Activated CD4-positive, alpha-beta T cell treated with anti-CD3 and anti-CD28 coated beads, Interleukin-2, amount 10 ng/mL, durations not matched to agents 24 days and 14 days (primary cell): ENCODE measurements at places on chromosomes 5 and 9. TPM values are rescaled to one million over a fixed set of nuclear protein-coding genes. Genes with fewer than 3 reads are reported as not detected.

- no peak for DNase-seq
Observed at GRCh38 chr9:120712539-120713031, 1.7 kb downstream of the MEGF9 start.

DNA sequence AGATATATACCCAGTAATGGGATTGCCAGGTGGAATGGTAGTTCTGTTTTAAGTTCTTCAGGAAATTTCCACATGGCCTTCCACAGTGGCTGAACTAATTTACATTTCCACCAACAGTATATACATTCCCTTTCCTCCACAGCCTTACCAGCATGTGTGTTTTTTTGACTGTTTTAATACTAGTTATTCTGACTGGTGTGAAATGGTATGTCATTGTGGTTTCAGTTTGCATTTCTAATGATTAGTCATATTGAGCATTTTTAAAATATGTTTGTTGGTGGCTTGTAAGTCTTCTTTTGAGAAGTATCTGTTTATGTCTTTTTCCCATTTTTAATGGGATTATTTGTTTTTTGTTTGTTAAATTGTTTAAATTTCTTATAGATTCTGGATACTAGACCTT, 208.9 kb downstream of the CFAP90 start:
- DNase-seq = no peak

DNA sequence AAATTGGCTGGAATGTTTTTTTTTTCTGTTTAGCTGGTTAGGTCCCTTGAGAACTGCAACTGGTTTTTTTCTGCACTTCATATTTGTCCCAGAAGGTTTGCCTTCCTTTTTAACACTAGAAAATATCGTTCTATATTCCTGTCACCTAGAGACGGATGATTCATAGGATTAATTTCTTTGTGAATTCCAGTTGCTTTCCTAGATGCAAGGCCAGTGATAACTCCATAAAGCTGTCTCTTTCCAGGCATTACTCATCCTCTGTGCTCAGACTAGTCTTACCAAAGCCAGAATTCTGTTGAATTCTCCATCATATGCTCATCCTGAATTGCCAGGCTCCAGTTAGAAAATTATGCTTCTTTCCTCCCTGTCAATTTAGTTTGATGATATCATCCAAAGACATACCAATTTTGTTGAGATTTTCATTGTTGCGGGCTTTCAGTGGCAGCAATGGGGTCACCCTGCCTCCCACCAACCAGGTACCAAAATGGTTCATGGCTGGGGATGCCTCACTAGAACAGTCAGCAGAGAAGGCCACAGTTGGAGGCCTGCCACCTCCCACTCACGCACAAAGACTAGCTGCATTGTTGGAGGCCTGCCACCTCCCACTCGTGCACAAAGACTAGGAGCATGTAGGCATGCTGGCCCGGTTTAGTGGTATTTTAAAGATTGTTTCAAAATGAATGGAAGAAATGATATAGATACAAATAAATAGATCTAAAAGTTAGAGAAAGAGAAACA, 8.5 kb downstream of the BAAT start:
- DNase-seq = no peak

DNA sequence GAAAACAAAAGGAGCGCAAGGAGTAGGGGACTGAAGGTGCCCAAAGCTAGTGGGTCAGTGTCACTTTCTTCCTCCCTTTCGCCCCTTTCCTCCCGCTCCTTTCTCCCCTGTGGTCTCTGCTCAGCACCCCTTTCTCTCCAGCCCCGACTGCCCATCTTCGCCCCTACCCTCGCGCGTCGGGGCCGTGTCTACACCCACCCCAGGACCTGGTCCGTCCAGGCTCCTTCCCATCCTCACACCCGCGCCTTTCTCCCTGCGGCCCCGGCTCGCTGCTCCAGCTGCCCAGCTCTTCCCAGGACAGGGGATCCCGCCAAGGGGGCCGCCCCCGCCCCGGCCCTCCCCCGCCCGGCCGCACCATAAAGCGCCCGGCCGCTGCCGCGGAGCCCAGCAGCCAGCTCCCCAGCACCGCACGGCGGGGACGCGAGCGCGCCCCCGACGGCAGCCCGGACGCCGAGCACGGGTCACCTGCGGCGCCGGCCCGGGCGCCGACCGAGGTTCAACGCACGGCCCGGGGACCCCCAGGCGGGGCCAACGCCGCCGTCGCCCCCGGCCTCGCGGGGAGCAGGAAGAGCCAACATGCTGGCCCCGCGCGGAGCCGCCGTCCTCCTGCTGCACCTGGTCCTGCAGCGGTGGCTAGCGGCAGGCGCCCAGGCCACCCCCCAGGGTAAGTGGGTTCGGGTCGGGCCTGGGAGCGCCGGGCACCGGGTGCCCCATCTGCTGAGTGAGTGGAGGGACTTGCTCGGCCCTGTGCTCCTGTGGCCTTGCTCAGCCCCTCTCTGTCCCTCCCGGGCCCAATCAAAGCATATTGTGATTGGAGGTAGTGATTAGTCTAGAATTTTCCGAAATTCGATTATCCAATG, at the start of gene THBS4:
THBS4 (plus strand) TSS at position 387 of the 860 bp plus-strand sequence; CDS start at position 577, 190 bp downstream.
- peak; percentile 61 for DNase-seq

GRCh38 chr5:103259705-103260355, 1.3 kb downstream of the MACIR start:
- DNase-seq = no peak

- DNase-seq = no peak
Observed at GRCh38 chr9:115374724-115375268, 256.8 kb upstream of the TNC start.

DNA sequence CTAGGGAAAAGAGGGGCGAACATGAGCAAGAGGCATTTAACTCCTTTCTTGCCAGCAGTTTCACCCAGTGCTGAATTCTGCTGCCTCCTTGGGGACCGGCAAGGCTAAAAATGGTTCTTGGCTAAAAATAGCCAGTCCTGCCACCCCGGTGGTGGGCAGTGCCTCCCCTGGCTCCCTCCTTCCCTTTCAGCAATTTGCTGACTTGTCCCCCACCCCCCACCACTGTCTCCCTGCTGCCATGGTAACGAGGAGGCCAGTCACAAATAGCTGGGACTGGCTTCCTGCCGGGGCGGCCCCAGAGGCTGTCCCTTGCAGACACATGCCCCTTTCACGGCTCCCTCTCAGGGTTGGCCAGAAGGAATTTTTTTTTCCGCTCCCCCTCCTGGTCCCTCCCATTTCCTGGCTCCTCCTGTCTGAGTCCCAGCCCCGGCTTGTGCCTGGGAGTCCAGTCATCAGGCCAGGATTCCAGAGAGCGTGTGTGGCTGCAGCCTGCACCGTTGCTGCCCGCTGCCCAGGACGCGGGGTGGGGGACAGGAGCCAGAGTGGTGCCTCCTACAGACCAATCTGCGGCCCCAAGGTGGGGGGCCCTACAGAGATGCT, 130.3 kb downstream of the RGS3 start:
- no peak for DNase-seq

GRCh38 chr9:1726993-1727759, 288.0 kb upstream of the SMARCA2 start:
- no peak for DNase-seq

DNA sequence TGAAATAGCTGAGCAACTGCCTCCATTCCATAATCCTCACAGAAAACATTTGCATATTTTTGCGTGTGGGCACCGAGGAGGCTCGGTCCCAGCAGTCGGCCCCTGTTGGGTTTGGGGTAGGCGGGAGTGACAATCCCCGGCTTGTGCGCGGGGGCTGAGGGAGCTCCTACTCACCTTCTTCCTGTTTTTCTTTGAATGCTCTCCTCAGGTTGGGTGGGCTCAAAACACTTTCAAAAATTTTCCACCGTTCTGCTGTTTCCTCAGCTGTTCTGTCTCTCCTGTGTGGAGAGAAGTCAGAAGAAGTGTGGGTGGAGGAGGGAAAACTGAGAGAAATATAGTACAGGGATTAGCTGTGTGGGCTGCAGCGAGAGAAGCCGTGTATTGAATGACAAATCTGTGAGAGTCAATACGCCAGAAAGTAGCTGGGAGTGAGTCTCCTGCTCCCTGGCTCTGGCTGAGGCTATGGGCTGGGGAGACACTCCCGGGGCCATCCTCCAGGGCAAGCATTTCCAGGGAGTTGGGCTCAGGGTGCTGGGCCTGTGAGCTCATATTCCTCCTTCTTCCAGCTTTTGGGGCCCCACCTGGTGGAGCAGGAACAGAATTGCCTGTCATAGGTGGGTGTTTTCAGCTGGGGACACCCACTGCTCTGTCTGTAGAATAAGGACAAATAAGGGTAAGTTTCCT, 84.7 kb downstream of the CMYA5 start:
- DNase-seq = no peak

DNA sequence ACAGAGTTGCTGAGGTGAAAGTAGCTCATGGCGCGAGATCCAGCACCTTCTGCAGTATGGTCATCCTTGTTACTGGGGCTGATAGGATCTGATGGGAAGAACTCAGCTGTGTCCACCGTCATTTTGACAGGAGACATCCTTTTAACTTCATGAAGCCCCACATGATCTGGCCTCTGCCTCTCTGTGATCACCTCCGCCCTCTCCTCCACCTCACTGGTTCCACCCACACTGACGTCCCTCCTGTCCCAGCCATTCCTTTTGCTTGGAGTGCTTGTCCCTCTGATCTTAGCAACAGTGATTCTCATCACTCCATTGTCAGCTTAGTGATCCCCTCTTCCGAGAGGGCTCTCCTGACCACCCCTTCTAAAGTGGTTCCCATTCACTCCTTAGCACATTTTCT, 25.8 kb downstream of the NEUROG1 start:
- DNase-seq = no peak

- no peak for DNase-seq
Observed at GRCh38 chr5:59497207-59497606, 396.3 kb downstream of the PDE4D start.

GRCh38 chr5:140043508-140043872, 391 bp upstream of the NRG2 start:
- DNase-seq = no peak

PCDHAC2 gene
- not detected in 2 replicates for total RNA-seq

TMED9 gene
- total RNA-seq = 147 and 156 TPM in 2 replicates

RASGRF2 gene
- total RNA-seq = 21.1 and 22.0 TPM in 2 replicates

HEMGN gene
- total RNA-seq = 0.38 and 0.54 TPM in 2 replicates

KIF4B gene
- total RNA-seq = 0.07 TPM in 1 of 2 replicates, not detected in the other

BTNL3 gene
- not detected in 2 replicates for total RNA-seq

PCDHA4 gene
- not detected in 2 replicates for total RNA-seq
